ENCODE measurements at places on chromosomes 2 and 18.

GRCh38 chr2:217216982-217217381 is 357.1 kb upstream of the TNP1 start:
- DNase-seq, result no peak

GRCh38 chr2:237818066-237818473 is 19.5 kb downstream of the RBM44 start:
- DNase-seq, result no peak

DNA sequence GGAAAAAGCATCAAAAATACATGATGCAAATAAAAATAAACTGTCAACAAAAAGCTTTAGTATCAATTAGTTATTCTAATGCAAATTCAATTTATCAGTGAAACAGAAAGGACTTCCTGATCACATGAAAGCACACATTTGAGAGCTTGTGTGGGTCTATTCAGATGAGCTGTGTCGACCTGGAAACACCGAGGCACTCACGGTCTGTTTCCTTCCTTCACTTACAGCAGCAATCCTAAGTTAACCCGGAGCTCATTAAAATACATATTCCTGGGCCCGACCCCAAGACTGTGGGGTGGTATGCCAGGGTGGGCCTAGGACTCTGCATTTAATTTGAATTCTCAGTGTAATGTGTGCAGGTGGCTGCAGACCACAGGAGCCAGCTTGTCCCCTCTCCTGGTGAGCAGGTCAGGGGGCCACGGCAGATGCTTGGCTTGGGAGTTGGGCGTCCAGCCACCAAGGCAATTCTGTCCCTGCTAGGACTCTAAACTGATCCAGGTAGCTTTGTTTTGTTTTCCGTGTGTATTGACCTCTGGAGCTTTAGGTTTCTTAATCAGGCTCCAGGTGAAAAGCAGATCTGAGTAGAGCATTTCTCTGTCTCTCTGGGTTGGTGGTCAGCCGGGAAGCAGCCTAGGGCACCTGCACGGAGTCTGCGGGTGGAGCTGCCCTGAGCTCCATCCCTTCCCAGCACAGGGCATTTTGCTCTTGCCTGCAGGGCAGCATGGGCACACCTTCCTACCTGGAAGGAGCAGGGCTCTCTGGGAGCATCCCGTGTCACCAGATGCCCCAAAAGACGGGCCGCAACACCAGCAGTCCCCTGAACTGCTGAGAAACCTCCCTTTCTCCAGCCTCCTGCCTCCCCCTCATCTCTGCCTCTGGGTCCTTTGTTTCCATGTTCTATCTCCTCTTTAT is 9.0 kb downstream of the MBP start:
- DNase-seq, result no peak

GRCh38 chr2:18949871-18950270 is 360.5 kb upstream of the NT5C1B start:
- no peak for DNase-seq

DNA sequence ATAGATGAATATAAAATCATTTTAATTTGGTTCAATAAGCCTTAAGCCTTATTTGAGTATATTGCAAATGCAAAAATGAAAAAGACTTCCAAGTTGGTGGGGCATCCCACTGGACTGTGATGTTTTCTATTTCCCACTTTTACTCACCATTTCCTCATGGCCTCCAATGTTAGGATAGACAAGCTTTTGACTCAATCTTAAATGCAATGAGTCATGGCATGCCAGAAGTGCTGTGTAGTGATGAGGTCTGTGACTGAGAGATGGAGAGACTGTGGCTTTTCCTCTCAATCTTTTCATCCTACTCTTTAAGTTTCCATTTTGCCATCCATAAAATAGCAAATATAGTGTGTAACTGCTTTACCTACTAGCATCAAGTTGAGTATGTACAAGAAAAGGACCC is 1401.2 kb upstream of the CELF4 start:
- no peak for DNase-seq

- DNase-seq, result no peak
Observed at GRCh38 chr2:105744909-105745853, at the start of gene NCK2. Gene NCK2, plus strand, starts transcription at chr2:105744912. Its CDS starts 110,152 bp downstream, at chr2:105855064.

- DNase-seq, result no peak
Observed at GRCh38 chr2:96091141-96091710, 25.1 kb downstream of the ADRA2B start.

GRCh38 chr2:14936426-14936825 is 303.9 kb downstream of the LRATD1 start:
- no peak for DNase-seq

GRCh38 chr2:62654423-62654791 is 51.1 kb upstream of the EHBP1 start:
- DNase-seq, result no peak

DNA sequence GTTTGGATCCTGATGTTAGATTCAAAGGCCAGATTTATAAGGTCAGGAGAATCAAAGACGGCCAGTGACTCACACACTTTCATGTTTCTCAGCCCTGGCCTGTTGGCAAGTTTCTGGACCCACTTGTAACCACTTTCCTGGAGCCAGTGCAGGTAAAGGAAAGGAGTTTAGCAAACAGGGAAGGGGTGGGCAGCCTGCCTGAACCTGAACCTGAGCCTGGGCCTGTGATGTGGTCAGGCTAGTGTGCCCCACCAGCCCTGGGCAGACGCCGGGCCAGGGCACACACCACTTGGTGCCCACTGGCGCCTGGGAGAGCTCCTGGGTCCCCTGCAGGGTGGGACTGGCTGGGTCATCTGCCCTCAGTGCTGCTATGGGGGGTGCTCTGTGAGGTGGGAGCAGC is 100.5 kb upstream of the SPRED2 start:
- DNase-seq, result no peak

DNA sequence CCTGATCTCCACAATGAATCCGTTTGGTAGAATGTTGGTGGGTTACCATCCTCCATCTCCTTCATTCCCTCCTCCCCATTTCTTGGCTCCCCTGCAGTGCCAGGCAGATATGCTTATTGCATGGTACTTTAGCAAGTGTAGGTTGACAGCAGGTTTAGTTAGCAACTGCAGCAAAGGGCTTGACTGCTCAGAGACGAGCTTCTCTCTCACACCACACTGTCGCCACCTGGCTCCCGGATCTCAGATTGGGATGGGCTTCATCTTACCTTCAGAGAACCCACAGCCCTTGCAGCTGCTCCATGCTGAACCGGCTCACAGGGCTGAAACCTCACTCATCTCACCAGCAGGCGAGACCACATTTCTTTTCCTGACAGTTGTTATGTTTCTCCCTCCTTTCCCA is 88.8 kb downstream of the VWA3B start:
- no peak for DNase-seq

DNA sequence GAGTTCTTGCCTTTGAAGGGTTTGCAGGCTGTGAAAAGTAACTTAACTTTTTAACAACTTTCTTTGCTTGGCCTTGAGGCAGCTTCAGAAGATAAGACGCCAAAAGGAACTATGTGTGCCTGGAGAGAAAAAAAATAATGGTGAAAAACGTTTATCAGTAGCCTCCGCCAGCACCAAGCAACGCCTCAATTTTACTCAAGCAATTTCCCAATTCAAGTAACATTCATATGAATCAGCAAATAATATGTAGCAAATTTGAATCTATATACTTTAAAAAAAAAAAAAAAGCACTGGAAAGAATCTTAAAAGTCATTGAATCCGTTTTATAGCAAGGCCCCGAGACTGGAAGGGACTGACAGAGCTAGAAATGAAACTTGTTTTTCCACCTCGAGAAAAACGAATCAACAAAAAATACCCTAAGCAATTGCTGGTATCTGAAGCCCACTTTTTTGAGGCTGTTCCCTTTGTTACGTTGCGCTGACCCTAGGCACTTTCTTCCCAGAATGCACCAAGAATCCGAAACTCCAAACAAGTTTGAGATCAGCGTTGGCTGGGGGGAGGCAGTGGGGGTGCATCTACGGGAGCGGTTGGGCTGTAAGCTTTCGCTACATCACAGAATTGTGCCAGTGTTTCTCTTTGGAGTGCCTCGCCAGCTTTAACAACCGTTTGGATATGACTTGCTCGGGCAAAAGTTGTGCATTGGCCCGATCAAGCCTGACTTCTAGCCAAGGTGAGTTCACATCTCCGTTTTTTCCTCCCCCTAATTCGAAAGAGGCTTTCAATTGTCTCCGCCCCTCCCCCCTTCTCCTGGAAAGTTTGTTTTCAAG is 2.7 kb upstream of the TGIF1 start:
- peak; percentile 73 for DNase-seq

GRCh38 chr2:104092886-104093285 is 761.0 kb upstream of the POU3F3 start:
- no peak for DNase-seq

- DNase-seq, result no peak
Observed at GRCh38 chr2:106977717-106978116, 91.8 kb upstream of the ST6GAL2 start.

DNA sequence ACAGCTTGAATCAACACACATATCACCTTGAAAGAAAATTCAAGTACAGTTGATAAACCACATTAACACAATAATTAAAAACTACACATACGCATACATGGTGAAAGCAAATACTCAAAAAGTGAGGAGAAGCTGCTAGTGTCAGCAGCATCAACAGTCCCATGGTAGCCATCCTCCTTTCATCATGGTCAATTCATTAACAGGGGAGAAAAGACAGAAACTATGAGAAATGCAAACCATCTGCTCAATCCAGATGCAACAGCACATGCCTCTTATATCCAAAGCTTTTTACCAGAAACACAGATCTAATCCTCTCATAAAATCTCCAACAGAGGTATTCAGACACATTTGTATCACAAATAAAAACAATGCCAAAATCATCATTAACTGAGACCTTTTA is 81.9 kb upstream of the CHRNA1 start:
- DNase-seq, result no peak

DNA sequence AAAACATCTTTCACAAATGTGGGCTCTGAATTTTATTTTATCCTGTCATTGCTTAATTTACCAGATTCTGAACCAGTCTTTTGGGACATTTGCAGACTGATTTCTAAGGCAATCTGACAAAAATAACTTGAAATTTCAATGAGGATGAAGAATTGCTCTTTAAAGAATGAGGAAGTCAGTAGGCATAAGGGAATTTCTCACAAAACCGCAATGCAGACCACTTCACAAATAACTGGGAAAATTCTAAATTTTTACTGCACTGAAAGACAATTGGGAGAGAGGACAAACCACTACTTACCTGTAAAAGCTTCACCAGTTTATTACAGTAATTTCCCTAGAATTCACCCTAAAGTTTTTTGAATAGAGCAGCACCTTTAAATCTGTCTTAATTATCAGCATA is 736.3 kb downstream of the NRXN1 start:
- no peak for DNase-seq

- DNase-seq, result no peak
Observed at GRCh38 chr2:172953970-172954852, 121.4 kb upstream of the MAP3K20 start.

GRCh38 chr2:7573166-7573825 is 656.1 kb downstream of the RNF144A start:
- no peak for DNase-seq

GRCh38 chr2:104318001-104318665 is 535.8 kb upstream of the POU3F3 start:
- no peak for DNase-seq

DNA sequence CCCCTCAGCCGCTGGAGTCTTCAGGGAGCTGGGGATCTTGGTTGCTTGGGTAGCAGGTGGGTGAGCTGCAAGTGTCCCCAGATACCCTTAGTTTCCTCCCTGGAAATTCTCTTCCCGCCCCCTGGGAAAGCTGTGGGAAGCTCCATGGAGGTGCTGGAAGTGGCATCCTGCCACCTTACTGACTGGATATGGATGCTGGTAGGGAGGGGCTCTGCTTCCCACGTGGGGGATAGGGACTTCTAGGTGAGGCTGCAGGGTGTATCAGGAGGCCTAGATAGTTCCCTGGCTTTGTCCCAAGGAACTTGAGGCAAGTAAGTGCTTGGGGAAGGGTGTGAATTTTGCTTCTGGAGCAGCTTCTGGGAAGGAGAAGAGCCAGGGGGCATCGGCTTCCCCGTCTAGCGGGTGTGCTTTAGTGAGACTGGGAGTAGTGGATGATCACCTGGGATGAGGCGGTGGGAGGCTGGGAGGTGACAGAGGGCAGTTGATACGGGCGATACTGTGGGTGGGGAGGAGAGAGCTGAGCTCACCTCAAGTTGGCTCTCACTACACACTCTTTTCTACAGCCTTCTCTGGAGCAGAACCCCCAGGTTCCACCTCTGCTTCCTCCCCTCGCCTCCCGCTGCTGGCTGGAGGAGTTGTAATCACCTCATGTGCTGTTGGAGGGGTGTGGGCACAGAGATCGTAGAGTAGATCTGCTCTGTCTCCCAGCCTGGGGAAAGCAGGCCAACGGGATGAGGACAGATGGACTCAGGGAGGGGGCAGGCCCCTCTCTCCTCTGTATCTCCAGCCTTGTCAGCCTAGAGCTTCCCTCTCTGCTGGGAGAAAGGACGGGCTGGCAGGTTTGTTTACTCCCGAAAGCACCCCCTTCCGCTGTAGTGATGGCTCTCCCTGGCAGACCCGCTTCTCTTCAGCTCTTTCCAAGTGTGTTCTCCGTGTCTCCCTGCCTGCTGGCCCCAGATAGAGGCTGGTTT is 19.8 kb downstream of the TET3 start:
- peak; percentile 38 for DNase-seq

- no peak for DNase-seq
Observed at GRCh38 chr18:7096838-7097237, 20.8 kb downstream of the LAMA1 start.

DNA sequence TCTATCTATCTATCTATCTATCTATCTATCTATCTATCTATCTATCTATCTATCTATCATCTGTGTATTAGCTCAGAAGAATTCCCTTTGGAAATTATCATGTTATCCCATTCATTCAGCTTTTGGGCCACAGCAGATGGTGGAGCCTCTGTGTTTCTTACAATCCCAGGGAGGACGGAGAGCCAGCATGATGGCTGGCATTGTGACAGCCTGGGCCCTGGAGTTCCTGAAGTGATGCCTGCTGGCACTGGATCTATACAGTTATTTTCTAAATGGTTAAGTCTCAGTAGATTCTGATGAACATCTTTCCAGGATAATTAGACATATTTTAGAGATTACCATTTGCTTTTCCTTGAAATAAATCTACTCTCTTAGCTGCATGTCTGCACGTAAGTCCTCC is 385.4 kb upstream of the NXPH2 start:
- DNase-seq, result no peak

- no peak for DNase-seq
Observed at GRCh38 chr2:121346407-121346806, 61.4 kb upstream of the TFCP2L1 start.

DNA sequence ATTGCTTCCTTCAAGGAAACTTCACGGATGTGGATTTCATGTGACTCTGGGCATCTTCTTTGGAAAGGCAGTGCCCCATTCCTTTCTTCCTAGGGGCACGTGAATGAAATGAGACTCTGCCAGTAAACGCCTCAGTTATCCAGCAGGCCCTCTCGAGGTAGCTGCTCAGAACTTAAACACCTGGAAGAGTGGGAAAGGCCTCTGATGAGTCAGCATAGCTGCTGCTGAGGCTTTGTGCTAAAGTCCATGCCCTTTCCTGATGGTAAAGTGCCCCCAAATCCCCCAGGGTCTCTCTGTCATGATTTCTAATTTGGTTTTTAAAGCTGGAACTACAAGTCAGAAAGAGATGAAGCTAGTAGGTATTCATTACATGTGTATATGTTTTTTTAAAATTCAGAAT is 3.8 kb downstream of the SLC1A4 start:
- DNase-seq, result no peak
